ENCODE measurements at places on chromosomes 6 and 20.

DNA sequence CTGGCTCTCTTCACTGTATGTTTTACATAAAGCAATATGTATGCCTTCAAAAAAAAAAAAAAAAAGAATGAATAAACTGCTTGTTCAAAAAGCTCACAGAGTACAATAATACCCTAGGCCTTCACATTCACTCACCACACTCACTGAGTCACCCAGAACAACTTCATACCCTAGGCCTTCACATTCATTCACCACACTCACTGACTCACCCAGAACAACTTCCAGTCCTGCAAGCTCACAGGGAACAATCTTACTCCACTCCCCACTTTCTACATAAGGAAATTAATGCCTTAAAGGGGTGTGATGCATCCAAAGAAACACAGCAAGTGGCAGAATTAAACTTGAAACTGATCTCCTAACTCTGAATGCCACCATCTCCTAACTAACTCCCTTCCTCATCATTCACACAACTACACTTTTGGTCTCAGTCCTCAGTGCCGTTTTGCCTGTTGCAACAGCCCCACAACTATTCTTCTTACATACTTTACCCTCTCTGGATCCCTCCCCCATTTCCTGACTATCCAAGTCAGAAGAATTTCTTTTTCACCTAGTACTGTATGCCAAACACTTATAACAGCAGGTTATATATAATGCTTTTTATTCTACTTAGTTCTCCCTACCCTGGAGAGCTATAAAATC lies 34.2 kb downstream of the NHSL1 start:
- DNase-seq, result peak; percentile 79

DNA sequence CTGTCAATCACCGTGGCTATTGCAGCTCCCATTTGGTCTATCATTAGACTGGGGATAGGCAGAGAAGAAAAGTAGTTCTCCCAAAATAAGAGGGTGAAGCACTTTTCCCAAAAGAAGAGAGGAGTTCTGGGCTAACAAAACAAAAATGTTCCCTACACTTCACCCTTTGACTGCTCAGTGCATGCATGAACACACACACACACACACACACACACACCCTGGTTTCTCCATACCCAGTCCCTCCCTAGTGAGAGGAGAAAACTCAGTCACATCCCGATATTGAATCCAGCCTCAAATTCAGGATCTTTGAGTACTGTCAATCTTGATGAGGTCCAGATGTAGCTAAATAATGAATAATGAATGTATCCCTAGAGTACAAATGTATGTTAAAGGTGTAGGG lies 4.6 kb upstream of the TBPL1 start:
- DNase-seq, result no peak

DNA sequence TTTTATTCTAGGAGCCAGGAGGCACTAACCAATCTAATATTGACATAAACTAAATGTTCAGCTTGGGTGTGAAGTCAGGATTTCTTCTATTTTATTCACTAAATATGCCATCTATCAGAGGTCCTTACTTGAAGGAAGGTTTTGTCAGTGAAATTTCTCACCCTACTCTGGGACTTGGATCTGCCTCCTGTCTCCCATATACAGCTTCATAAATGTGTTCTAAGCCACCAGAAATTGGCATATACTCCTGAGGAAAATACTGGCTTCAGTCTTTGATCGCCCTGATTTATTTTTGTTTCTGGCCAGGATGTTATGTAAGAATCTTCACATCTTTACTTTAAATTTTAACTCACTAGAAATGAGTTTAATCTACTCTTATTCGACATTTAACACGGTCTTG lies 647.7 kb downstream of the C6orf118 start:
- no peak for DNase-seq

GRCh38 chr20:41408156-41408794 lies 41.7 kb upstream of the EMILIN3 start:
- no peak for DNase-seq

- DNase-seq, result no peak
These were observed 65.9 kb downstream of the PTPN1 start for GRCh38 chr20:50575865-50576720.

DNA sequence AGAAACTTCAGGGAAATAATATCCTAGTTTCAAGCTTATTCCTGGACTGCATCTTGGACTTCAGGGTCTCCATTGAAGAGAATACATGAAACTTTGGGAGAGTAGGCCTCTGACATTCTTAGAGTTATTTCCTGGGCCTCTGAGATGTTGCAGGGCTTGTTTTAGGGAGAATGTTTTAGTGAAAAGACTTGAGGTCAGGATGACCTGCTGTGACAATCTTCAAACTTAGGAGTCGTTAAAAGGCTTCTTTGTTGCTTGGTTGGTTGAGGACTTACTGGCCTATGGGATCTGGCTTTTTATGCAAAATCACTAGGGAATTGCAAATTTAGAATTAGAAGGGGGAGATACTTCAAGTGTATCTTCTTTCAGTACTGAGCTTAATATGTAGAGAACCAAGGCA lies 613.2 kb upstream of the FLRT3 start:
- DNase-seq, result no peak

GRCh38 chr6:159623156-159623555 lies 69.9 kb downstream of the SOD2 start:
- no peak for DNase-seq

GRCh38 chr6:17867880-17868279 lies 119.6 kb downstream of the KIF13A start:
- peak; percentile 79 for DNase-seq

DNA sequence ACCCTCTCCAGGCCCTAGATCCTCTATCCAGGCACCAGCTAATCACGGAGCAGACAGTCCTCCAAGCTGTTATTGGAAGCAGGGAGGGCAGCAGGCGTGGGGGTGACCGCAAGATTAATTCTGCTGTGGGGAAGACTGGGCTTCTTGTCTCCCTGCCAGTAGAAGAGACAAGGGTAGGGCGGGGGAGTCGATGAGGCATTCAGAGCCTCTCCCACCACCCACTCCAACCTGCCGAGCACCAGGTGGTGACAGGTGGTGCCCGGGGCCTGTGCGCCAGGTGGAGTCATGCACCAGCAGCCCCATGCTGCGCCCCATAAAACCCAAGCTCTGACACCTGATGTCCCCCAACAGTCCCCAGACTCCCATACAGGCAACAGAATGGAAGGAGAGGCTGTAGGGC lies 89.6 kb downstream of the CDH22 start:
- no peak for DNase-seq

DNA sequence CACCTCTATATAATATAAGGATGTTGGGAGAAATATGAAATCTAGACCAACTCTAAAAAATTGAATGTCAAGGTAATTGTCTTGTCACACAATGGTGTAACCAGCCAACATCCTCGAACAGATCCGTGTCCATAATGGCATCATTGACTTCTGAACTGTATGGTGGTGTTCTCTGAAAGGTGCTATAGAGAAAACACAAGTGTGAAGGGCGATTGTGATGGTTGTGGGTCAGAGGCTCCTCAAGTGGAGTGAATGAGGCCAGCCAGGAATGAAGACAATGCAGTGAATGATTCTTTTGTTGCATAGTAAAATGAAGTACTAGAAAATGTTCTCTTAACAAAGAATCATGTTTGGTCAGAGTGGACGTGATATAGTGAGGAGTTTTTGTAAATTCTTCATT lies 58.3 kb downstream of the CARMIL1 start:
- no peak for DNase-seq

DNA sequence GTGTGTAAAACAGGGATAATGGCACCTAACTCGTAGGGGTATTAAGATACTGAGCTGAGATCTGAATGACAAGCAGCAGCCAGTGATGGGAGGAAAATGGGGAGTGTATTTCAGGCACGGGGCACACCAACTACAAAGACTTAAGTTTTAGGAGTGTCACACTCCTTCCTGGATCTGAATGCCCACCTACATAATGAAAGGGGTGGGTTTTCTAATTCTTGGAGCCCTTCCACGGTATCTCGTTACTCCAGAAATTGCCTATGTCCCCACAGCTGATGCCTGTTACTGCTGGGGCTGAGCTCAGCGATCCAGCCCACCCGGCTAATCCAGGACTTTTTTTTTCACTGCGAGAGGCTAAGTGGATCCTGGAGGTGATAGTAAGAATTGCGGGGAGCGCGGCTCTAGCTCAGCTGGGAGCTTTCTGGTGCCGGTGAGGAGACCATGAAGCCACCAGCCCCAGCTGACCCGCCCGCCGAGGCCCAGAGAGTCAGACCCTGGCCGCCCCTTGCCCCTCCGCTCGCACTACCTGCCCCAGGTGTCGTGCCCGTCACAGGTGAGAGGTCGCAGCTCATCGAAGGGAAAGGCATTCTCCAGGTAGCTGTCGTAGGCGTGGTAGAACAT lies 727 bp downstream of the EDEM2 start:
- peak; percentile 65 for DNase-seq

- DNase-seq, result no peak
These were observed 111.3 kb downstream of the LY86 start for GRCh38 chr6:6699741-6700367.

DNA sequence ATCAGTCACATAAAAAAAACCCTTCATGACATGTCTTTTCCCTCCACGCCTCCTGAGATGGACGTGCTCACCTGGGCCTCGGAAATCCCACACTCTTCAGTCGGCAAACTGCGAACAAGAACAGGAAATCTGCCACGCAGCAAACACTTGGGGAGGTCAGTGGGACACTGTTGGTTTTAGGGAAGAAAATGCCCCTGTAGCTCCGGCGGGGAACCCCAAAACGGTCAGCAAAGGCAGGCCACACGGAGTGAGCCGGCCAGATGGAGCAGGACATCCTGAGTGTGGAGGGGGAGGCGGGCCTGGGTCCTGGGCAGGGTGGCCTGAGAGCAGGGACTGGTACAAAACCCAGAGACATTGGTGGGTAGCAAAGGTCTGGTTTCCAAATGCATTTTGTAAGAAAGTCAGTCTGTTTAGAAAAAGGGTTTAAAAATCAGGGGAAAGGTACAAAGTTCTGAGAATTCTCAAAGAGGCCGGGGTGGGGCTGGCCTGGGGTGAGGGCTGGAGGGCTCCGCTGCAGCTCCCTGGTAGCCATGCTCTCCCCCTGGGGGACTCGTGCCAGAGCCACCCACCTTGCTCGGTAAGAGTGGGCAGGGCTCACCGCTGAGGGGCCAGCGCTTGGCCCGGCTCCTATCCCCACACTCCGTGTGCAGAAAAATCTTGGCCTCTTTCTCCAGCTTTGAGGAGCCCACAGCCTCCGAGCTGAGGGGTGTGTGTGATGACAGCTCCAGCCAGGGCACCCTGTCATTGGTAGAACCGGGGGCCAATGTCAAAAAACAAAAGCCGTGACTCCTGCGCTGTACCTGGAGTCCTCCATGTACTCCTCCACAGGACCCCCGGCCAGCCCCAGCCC lies 5.2 kb downstream of the SLC2A4RG start:
- no peak for DNase-seq

DNA sequence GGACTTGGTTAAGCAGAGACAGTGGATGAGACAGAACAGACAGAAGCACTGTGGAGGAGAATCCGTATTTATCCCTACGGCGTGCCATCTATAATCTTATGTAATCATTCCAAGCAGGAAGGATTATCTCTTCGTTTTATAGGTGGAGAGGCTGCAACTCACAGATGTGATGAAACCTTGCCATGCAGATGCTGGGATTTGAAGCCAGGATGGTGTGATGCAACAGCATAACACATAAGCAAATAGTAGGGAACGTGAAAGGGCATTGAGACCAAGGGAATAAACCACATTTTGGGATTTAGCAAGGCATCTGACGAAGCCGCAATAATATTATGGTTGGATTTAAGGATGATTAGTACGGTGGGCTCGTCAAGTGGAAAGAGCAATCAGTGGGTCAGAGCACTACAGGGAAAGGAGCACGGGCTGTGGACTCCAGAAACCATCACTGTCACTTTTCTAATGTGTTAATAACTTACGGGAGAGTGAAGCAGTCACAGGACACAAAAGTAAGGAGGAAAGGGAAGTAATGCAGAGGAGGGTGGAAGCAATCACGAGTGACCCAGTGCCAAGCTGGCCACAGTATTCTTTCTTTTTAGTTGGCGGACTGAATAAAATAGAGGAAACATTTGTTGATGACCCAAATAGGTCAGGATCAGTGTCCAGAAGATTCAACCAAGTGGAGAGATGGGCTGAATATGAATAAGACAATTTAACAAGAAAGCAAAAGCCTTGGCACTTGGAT lies 119.6 kb upstream of the EDN1 start:
- DNase-seq, result no peak

- no peak for DNase-seq
These were observed 97.2 kb downstream of the HDGFL1 start for GRCh38 chr6:22666586-22666985.

GRCh38 chr20:23139524-23139923 lies 53.4 kb upstream of the CD93 start:
- no peak for DNase-seq

GRCh38 chr6:388202-388903 lies 3.2 kb upstream of the IRF4 start:
- no peak for DNase-seq

GRCh38 chr6:112503091-112503596 lies 156.0 kb downstream of the RFPL4B start:
- DNase-seq, result no peak

- DNase-seq, result no peak
These were observed 9.7 kb downstream of the MOCS3 start for GRCh38 chr20:50968289-50968688.

All from SW 1271 (cell line).